CD4-positive, CD25-positive, alpha-beta regulatory T cell (primary cell): ENCODE measurements at places on chromosomes 5 and 9. TPM values are rescaled to one million over a fixed set of nuclear protein-coding genes. Genes with fewer than 3 reads are reported as not detected.

BARHL1 gene
- not detected for polyA plus RNA-seq

LCN1 gene
- polyA plus RNA-seq = not detected

CNTNAP3B gene
- not detected for polyA plus RNA-seq

HINT1 gene
- polyA plus RNA-seq = 355 TPM

ADGRD2 gene
- not detected for polyA plus RNA-seq

SLC36A3 gene
- not detected for polyA plus RNA-seq

CEP72 gene
- polyA plus RNA-seq = 3.8 TPM

TLX3 gene
- not detected for polyA plus RNA-seq

ARHGEF39 gene
- polyA plus RNA-seq = 0.44 TPM

DNA sequence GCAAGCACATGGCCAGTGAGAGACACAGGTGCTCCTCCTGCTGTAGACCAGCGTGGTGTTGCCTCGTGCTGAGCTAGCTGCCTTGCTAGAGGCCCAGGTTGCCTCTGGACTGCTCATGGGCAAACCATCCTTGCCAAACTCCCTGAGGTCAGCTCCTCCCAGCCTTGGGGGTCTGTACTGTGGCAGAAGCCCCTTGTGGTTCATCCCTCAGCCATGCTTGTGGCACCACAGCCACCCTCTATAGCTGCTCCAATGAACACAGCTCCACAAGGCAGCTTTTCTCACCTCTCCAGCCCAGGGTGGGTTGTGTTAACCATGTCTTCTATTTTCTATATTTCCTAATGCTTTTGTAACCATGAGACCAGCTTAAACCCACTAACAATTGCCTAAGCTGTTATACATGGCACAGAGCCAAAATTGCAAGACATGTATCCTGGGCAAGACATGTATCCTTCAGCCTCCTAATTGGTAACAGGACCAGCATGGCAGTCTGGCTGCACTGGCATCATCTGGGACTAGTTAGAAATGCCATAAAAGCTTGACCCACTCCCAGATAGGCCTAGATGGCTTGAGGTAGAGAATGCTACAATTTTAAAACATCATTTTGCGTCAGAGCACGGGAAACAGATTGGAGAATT lies 183.1 kb upstream of the S1PR3 start:
- DNase-seq = no peak

- no peak for DNase-seq
These were observed 115.3 kb upstream of the PLPPR1 start for GRCh38 chr9:100913257-100913656.

GRCh38 chr9:4084435-4084818 lies 215.4 kb downstream of the GLIS3 start:
- DNase-seq = no peak

DNA sequence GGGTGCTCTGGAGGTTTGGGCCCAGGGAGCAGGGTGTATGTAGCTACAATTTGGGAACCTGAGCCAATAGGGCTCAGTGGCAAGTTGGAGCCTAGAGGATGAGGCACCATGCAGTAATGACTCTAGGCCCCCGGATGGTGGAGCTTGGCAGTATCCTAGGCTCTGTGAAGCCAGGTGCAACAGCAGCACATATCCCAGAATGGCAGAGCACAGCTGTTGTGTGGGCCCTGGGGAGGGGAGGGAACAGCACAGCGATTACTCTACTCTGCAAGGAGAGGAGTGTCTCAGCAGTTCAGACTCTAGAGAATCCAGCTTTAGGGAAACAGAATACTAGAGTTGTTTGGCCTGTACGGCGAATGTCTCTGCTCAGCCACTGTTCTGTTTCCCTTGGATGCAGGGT lies 56.1 kb downstream of the LRRTM2 start:
- DNase-seq = no peak

DNA sequence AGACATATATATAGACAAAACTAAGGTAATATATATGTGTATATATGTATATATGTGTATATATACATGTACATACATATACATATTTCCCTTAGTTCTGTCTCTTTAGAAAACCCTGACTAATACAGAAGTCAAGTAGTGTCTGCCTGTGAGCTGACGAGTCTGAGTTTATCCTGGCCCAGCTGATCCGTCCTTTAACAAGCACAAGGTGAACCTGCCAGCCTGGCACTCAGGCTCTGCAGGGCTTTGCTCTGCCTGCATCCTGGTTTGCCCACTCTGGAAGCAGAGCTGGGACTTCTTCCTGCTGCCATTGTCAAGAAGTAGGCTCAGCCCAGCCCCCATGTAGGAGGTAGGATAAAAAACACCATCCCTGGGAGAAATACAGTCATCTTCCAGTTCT lies 388.0 kb downstream of the ICE1 start:
- no peak for DNase-seq

DNA sequence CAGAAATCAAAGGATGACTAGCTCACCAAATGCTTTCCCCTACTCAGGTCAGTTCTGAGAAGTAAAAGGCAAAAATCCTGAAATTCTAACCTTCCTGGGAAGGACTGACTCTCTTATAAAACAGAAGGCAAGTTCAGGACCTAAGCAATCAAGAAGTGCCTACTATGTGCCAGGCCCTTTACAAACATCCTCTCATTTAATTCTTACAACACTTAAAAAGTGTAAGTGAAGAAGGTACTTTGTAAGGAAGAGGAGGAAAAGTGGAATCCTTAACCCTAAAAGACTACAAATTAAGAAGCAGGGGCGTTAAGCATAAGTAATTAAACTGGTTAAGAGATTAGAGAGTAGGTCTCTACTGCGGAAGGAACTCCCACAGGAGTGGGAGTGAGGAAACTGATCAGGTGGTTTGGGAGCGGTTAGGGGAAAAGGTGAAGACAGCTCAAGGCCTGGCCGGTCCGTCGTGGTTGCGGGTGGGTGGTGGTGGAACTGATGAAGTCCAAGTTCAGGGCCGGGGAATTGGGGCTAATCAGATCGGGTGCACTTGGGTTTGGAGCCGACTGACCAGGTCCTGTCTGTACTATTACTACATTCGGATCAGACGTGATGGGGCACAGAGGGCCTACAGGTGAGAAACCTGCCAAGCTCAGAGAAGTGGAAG lies 839 bp downstream of the MED27 start:
- DNase-seq = no peak

DNA sequence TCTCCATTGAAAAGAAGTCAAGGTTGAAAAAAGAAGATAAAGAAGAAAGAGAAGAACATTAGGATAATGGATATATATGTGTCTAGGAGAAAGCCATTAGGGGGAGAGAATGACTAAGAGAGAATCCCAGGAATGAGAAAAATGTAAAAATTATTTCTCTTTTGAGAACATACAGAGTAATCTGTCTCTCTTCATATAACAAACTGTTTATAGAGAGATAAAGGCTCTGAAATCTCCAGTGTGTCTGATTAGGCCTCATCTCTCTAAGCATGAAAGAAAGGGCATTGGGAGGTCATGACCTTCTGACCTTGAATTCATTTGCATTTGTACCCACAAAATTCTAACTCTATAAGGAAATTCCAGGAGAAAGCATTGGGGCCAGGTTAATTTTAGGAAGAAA lies 3.5 kb upstream of the MPDZ start:
- no peak for DNase-seq

DNA sequence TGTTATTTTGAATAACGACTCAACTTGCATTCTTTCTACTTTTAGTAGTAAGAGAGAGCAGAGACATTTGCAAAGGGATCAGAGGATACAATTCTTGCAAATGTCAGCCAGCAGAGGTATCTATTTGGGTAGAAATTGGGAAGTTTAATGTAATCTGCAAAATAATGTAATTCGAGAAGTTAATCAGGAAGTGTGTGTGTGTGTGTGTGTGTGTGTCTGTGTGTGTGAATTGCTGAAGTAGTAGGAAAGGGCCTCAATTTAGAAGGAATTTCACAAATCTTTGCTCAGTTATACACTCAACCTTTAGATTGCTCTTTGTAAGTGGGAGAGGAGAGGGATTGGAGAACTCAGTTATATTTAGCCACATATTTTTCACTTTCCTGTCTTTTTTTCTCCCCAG lies 11.0 kb upstream of the IFNA1 start:
- DNase-seq = no peak

DNA sequence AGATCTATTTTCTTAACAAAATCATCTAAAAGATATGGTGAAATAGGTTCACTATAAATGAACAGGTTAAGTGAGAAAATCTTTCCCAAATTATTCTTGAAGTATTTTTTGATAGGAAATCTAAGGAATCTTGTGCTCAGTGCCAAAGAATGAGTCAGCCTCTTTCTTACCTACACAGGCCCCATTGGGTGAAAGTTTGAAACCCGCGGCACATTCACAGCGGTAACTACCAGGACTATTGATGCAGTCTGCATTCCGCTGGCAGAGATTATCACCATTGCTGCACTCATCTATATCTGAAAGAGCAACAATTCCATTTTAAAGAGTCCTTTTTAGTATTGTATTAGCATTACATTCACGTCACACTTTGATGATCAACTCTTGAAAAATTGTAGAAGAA lies 221.8 kb downstream of the SLC12A2 start:
- DNase-seq = no peak

DNA sequence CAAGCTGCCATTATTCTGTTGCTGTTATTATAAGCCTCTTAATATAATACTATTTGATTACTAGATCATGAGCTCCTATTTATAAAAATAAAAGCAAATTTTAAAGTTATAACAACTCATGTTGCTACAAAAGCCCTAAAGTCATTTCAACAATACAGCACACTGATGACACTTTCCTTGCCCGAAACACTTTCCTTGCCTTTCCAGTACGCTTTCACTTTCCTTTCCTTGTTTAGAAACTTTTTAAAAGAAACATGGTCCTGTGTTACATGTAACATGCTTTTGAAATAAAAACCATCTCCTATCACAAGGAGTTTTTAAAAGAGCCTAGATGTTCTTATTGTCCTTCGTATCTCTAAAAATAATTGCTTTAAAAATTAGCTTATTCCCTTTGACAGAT lies 688.4 kb downstream of the PTPRD start:
- no peak for DNase-seq

DNA sequence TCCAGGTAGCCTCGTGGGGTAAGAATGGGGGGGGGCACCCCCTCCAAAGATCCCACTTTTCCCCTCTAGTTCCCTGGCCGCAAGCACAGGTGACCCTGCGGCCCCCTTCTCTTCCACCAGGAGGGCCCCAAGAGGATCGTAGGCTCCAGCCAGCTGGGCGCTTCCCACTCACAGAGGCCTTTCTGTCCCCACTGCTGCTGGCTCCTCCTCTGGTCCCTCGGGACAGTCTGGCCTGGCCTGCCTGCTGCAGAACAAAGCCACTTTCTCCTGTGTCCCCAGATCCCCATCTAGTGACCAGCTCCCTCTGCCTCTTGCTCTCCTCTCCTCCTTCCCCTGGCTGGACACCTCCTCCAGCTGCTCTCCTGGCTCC lies 534 bp upstream of the SAPCD2 start:
- no peak for DNase-seq

GRCh38 chr9:80995759-80996158 lies 693.6 kb downstream of the TLE1 start:
- DNase-seq = no peak

DNA sequence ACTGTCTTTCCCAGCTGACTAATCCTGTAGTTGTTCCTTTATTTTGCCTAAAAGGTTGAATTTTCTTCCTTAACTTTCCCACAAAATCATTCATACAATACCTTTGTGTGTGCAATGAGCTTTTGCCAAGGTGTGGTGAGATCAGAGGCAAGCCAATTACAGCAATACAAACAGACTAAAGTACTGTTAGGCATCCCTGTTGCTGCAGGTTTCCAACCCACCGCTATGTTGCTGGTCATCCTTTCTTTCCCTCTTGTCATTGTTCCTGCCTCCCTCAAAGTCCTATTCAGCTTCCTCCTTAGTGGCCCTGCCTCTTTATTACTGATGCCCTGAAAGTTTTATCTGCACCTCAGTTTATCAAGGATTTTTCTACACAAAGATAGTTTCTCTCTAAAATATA lies 22.1 kb downstream of the ITGA2 start:
- DNase-seq = no peak

DNA sequence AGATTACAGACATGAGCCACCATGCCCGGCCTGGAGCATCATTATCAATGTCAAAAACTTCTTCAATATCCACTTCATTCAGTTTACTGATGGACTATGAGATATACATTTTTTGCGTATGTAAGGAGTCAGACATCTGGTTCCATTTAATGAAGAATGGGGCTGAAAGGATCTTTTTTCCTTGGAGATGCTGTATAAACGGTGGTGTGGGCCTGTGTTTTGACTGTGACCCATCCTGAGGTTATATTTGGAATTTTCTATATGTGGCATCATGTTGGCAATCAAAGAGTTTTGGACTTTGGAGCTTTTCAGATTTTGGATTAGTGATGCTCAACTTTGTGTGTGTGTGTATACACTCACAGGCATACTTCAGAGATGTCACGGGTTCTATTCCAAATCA lies 85.7 kb upstream of the FBXL17 start:
- no peak for DNase-seq
